ENCODE measurements at places on chromosomes 12 and 14.
A peak's percentile ranks its signal among the peaks of the same experiment; 100 is the strongest.

GRCh38 chr12:131152587-131152986 lies 198.9 kb downstream of the ADGRD1 start:
- DNase-seq: no peak

- no peak for DNase-seq
Measured at GRCh38 chr12:31578632-31579031, 12.3 kb downstream of the DENND5B start.

DNA sequence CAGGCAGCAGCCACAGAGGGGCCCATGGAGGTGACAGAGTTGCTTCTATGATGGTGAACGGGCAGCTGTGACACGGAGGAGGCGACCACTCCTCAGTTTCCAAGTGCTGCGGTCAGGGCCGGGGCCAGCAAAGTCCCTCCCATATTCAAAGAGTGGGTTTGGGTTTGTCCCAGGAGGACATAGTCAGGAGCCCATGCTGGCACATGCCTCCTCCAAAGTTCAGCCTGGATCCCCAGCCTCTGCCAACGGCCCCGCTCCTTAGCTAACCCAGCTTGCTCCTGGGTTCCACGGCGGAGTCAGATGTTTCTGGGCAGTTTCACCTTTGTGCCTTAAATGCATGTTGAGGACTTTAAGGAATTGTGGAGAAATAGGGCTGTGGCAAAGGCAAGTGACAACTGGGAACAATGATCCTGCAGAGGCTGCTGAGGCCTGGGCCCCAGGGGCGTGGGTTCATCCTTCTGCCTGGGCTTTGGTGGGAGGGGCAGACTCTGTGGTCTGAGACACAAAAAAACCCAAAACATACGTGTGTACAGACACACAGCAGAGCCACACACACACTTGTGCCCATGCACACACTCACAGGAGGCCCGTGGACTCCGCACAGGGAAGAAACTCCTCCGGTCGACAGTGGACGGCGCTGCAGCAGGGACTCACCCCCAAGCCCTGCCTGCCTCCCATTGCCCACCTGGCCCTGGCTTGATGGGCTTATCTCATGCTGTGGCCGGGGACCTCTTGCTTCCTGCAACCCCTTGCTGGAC lies 399.4 kb downstream of the TMEM121 start:
- no peak for DNase-seq

- no peak for DNase-seq
Measured at GRCh38 chr12:57470286-57470969, 9.2 kb downstream of the ARHGAP9 start.

DNA sequence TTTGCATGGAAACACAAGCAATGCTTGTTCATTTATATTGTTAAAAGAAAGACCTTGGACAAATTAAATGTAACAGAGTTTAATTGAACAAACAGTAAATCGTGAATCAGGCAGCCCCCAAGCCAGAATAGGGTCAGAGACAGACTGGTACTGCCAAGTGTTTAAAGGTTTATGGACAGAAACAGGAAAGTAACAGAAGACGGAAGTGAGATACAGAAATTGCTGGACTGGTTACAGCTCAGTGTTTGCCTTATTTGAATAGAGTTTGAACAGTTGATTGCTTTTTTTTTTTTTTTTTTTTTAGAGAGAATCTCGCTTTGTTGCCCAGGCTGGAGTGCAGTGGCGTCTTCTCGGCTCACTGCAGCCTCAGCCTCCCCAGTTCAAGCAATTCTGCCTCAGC lies 50.3 kb downstream of the DAO start:
- DNase-seq: no peak

DNA sequence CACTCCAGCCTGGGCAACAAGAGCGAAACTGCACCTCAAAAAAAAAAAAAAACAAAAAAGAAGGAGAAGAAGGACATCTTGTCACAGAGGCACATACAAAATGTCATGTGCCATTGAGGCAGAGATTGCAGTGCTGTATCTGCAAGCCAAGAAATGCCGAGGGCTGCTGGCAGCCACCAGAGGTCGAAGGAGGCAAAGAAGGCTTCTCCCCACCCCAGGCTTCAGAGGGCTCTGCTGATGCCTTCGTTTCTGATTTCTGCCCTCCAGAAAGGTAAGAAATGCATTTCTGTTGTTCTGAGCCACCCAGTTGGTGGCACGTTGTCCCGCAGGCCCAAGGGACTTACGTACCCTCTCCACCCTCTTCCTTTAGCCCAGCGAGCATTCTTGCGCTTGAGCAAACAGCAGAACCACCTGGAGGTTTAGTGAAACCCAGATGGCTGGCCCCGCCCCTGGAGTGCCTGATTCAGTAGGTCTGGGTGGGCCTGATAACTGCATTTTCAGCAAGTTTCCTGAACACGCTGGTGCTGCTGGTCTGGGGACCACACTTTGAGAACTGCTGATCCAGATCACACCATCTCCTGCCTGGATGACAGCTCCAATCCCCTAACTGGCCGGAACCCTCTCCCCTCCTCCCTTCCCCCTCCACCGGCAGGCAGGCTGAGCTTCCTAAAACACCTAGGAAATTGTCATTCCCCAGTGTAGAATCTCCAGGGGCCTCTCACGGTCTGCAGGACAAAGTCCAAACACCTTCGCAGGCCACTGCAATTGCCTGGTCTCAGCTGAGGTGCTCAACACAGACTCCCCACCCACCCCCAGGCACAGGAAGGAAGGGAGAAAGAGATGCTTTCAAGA lies 21.1 kb upstream of the SCARB1 start:
- DNase-seq: peak; percentile 87

GRCh38 chr14:72616294-72616693 lies 277.6 kb downstream of the DPF3 start:
- no peak for DNase-seq

DNA sequence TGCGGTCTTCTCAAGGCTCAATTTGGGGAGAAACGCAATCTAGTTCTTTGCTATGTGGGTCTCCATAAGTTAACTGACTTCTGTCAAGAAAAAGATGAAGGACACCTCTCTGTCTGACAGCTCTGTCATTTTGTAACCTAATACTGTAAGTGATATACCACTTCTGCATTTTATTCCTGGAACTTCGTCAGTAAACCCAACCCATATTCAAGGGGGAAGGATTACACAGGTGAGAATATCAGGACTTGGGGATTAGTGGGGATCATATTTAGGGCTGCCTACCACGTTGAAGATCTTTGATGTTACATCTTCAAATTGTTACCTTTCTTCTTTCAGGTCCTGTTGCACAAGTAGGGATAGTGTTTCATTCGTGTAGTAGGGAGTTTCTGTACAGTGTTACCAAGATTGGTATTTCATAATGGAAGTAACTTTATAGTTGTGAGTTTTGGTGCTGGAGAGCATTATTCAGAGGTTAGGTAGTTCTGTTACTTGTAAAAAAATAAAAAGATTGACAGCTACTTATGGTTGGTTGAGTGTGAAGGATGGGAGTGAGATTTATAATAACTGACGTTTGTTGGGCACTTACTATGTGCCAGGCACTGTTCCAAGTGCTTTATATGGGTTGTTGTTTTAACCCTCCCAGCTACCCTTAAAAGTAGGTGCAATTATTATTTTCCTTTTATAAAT lies 1.6 kb downstream of the TMEM260 start:
- DNase-seq: no peak

GRCh38 chr14:86790408-86791364 lies 1202.3 kb downstream of the GALC start:
- peak; percentile 56 for DNase-seq

DNA sequence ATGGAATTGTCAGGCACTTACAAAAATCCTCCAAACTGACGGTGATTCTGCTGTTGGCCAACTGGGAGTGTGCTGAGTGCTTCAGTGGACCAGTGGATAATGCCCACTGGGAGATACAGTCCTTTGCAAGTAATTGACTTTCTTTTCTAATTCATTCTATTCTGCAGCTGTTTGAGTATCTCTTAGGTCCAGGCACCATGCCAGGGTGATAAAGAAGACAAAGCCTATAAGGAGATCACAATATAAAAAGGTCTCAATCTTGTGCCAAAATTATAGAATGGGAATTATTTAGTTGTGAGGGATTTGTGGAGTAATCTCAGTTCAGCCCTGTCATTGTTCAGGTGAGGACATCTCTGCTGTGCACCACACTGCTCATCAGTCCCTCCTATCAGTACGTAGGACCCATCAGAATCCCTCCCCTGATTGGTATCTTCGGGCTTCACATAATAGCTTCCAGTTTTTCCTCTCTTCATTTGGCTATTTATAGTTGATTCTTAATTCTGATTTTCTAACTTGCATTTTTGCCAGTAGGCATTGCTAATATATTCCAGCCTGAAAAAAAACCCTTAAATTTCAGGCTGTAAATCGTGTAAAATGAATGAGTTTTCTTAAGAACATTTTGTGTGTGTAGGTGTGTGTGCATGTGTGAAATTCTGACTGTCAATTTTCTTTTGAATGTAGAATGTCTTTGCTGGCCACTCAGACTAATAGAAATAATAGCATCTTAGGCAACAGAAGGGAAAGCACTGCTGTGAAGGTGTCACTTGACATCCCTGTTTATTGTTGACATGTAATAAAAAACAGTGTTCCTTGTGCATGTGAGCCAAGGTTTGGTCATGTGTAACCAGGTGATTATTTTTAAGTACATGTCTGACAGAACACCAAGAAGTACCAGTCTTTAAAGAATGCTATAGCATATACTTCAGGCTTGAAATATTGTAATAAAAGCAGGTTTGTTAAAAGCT lies 457.6 kb upstream of the RGS6 start:
- no peak for DNase-seq

- DNase-seq: peak; percentile 26
Measured at GRCh38 chr12:110577864-110578693, 5.0 kb downstream of the PPTC7 start.

DNA sequence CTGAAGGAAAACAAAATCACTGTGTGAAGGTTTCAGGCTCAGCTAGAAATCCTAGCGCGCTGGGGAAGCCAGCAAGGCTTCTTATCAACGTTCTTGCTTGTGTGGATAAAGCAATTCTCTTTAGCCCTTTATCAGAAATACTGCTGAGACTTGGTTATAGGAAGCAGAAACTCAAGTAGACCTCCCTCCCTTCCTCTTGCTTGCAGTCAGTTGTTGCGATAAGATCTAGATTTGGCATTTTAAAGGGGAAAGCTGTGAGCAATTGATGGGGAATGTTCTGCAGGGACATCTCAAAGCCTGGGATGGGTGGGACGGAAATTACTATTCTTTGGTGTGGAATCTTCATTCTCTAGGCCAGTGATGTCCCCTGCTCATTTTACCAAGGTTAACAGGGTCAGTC lies 76.4 kb upstream of the ANO4 start:
- no peak for DNase-seq
